ENCODE measurements at places on chromosomes 3 and 15.

GRCh38 chr15:25652704-25653103 is 210.4 kb downstream of the ATP10A start:
- no peak for DNase-seq

GRCh38 chr3:40398346-40398745 is 11.4 kb downstream of the ENTPD3 start:
- DNase-seq, result no peak

GRCh38 chr3:182509844-182510460 is 283.4 kb upstream of the ATP11B start:
- DNase-seq, result no peak

- no peak for DNase-seq
Measured at GRCh38 chr3:38519000-38519399, 22.9 kb downstream of the EXOG start.

GRCh38 chr3:40055956-40056355 is 246.5 kb downstream of the MYRIP start:
- DNase-seq, result no peak

GRCh38 chr3:150410311-150411105 is 2.4 kb downstream of the TSC22D2 start:
- peak; percentile 24 for DNase-seq

DNA sequence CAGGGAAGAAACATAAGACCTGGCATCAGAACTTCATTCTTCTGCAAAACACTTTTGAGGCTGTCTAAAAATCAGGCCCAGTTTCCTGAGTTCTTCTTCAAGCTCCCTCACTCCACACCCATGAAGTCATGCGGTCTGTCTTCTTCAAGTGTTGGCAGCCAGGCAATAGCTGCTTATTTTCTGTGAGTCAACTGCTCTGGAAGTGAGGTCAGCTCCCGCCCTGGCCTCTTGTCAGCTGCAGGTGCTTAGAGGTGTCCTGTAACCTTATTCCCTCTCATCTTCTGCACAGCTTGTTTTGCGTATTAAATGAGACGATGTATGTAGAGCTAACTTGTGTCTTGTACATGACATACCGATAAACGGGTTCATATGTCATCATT is 226.1 kb downstream of the ADAMTS17 start:
- no peak for DNase-seq

DNA sequence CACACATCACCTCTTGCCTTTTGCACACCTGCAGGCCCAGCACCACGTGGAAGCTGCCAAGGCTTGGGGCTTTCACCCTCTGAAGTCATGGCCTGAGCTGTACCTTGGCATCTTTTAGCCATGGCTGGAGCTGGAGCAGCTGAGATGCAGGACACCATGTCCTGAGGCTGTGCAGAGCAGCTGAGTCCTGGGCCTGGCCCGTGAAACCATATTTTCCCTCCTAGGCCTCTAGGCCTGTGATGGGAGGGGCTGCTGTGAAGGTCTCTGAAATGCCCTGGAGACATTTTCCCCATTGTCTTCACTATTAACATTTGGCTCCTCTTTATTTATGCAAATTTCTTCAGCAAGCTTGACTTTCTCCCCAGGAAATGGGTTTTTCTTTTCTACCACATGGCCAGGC is 41.9 kb upstream of the PEX5L start:
- DNase-seq, result no peak

Measured in naive thymus-derived CD8-positive, alpha-beta T cell (primary cell).